ENCODE measurements at places on chromosomes 13 and 19.
A peak's percentile ranks its signal among the peaks of the same experiment; 100 is the strongest.

DNA sequence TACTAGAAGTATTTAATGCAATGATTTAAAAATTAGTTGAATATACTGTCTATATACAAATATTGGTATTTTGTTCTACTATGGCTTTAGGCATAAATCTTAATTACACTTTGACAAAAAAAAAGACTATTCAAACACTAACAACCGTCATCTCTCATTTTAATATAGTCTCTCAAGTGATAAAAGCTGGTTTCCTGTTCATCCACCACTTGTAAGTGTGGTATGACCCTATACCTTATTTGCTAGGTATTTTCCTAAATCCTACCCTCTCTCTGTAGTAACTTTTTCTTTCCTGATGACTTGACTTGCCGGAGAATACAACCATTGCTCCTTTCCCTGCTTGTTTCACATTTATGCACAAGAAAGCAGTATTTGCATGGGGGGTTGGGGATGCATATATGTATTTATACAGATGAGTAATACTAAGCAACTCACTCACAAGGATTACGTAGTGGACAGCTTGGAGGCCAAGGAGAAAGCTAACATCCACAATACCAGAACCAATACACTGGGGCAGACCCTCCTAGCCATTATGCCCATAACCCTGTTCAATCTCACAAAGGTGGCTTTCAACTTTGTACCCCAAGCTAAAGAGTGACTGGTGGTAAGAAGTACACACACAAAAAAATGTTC, 12.7 kb upstream of the EFNB2 start:
- DNase-seq = no peak

DNA sequence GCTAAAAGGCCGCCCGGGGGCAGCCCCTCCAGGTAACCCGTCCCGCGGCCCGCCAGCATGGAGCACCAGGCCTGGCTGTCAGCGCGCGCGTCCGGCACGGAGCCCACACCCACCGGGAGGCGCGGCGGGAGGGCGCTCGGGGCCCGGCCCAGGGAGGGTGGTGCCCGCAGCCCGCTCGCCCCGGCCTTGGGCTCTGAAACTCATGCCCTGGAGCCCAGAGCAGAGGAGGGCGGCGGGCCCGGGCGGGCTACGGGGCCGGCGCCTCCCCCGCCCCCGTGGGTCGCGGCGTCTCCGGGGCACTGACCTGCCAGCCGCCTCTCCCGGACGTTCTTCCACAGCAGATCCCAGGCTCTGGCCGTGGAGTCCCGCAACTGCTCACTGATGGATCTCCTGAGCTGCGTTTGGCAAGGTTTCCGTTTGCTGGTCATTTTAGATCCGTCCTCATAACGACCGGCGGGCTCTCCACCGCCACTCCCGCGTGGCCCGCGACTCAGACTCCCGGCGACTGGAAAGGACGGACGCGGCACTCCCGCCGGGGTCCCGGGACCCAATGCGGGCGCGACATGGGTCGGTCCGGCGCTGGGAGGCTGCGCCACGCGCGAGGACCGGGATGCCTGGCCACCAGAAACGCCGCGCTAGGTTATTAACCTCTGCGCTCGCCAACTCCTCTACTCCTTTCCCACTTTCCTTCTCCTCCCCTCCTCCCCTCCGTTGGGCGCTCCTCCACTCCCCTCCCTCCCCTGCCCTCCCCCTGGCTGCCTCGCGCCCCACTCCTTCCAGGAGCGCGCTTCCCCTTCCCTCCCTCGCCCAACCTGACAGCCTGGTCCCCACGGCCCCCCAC, 64.7 kb upstream of the STARD13 start:
- no peak for DNase-seq

DNA sequence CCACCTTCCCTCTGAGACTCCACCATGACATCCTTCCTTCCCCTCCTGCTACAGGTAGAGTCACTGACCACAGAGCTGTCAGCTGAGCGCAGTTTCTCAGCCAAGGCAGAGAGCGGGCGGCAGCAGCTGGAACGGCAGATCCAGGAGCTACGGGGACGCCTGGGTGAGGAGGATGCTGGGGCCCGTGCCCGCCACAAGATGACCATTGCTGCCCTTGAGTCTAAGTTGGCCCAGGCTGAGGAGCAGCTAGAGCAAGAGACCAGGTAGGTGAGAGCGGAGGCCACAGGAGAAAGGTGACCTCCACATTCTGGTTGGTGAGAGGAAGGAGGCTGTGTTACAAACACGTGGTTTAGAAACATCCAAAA, 27.6 kb downstream of the KCNC3 start:
- no peak for DNase-seq

GRCh38 chr13:36973621-36974295, 25.4 kb downstream of the ALG5 start:
- DNase-seq = no peak

DNA sequence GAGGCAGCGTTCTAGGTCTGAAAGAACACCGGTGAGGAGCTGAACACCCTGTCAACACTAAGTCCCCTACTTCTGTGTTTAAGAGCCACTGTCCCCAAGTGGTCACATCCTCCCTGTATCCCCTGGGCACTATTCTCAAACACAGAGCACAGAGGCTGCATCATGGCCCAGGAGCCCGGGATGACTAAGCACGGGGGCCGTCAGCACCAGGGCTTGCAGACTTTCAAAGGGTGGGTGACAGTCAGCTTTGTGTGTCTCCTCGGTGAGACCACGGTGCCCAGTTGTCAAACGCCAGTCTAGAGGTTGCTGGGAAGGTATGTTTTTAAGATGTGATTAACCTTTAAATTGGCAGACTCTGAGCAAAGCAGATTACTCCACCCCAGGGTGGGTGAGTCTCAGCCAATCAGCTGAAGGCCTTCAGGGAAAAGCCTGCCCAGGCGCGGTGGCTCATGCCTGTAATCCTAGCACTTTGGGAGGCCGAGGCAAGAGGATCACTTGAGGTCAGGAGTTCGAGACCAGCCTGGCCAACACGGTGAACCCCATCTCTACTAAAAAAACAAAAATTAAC, 8.0 kb downstream of the MAP2K2 start:
- no peak for DNase-seq

DNA sequence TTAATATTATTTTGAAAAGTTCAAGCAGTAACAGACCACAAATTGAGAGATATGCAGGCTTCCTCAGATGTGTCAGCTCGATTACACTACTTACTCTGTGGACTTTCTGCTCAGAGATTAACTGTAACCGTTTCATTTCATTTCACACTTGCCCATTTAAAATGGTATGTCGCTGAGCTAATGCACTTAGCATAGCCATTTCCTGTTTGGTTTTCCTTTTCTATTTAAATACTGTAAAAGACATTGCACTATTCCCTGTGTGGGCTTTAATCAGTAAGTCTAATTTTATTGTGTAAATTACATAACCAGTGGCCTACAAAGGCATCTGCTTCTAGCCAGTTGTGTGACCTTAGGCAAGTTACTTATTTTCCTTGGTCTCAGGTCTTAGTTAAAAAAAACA, 237.6 kb downstream of the LACC1 start:
- DNase-seq = no peak

DNA sequence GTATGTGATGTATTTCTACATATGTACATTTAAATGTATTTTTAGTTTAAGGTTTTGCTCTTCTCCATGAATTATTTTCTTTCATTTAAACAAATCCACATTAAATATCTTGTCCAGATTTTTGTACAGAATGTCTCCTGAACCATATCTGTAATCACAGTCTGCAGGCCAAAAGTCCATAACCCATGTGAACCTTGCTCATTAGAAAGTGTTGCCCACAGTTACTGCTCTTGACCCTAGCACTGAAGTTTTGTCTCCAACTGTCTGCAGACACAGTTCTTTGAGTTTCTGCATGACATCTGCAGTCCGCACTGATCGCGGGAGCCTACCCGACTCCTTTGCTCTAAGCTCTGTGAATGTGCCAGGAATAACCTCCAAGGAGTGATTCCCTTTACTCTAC, 626.2 kb upstream of the SLC10A2 start:
- DNase-seq = no peak

DNA sequence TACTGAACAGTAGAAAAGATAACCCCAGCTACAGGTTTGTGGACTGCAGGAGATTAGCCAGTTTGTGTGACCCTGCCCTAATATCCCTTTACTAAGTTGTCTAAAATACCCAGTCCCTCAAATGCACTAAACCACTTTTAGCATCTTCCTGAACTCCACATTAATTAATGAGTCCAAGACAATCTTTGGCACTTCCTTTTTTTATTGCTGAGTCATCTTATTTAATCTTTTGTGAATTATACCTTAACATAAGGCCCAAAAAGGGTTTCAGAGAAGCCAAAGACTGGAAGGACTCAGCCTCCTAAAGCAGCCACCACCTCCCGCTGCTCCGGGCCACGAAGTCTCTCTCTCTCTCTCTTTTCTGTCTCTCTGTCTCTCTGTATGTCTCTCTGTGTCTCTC, 48.8 kb upstream of the PDCD5 start:
- no peak for DNase-seq

GRCh38 chr13:31310786-31311185, 111.0 kb downstream of the B3GLCT start:
- DNase-seq = peak; percentile 90

GRCh38 chr13:29846475-29847256, 3.8 kb downstream of the UBL3 start:
- DNase-seq = no peak

- DNase-seq = peak; percentile 62
These were observed 1.2 kb downstream of the RABAC1 start for GRCh38 chr19:41957838-41958366.

- no peak for DNase-seq
These were observed 2.2 kb upstream of the TNFSF9 start for GRCh38 chr19:6528544-6529121.

DNA sequence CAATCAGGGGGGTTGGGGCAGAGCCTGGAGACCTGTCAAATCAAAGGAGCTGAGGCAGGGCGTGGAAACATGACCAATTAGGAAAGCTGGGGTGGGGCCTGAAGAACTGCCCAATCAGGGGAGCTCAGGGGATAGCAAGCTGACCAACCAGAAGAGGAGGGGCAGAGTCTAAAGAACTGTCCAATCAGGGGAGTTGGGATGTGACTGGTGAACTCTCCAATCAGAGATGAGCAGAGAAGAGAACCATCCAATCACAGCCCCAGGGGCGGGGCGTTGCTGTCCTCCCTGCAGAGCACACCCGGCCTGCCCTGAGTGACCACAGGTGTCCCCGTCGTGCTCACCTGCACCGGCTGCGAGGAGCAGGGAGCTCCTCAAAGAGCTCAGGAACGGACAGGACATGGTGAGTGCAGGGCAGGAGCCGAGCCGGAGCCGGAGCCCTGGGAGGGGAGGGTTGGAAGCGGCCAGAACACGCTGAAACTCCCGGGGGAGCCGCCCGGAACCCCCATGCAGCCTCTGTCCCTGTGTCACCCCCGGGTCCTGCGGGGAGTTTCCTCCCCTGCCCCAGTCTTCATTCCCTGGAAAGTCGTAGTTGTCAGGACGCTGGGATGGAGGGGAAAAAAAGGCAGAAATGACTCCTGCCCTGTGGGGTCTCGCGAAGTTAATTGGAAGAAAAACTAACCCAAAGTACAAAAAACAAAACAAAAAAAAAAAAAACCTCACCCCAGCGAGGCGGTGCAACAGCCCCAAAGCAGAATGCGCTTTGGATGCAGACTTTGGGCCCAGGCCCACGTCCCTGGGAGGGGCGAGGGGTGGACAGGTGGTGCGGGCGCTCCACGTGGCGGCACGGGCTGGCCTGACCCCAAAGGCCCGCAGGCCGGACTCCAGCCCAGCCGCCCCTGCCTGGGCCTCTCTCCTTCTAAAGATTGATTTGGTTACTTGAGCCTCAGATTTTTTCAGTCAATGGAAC, at the start of gene ZNF556:
TSS of gene ZNF556 (plus strand) at position 311 of the 967 bp plus-strand sequence. CDS start at position 398, 87 bp downstream.
- DNase-seq = no peak

- DNase-seq = no peak
These were observed 3.0 kb upstream of the SLC6A16 start for GRCh38 chr19:49327878-49328544.

GRCh38 chr19:5679289-5680083, 830 bp downstream of the MICOS13 start:
- no peak for DNase-seq

GRCh38 chr19:956766-957440, 27.2 kb upstream of the WDR18 start:
- DNase-seq = no peak

DNA sequence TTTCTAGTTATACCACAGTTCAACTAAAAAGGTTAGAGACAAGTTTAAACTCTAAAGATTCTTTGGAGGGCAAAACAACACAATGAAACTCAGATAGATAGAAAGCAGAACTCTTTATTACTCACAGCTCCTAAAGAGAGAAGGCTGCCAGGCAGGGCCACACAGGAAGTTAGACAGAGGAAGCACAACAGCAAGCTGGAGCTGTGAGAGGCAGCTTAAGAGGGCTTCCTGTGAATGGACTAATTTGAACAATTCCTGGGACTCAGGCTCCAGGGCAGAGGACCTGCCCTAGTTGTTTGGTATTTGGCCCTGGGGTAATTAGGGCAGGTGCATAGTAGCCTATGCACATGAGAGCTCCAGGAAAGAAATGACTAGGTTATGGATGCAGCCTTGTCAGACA, 803.6 kb downstream of the DIAPH3 start:
- no peak for DNase-seq

GRCh38 chr19:4409123-4409933, 6.9 kb downstream of the CHAF1A start:
- no peak for DNase-seq

- DNase-seq = no peak
These were observed 4.3 kb downstream of the FOSB start for GRCh38 chr19:45471931-45472562.

DNA sequence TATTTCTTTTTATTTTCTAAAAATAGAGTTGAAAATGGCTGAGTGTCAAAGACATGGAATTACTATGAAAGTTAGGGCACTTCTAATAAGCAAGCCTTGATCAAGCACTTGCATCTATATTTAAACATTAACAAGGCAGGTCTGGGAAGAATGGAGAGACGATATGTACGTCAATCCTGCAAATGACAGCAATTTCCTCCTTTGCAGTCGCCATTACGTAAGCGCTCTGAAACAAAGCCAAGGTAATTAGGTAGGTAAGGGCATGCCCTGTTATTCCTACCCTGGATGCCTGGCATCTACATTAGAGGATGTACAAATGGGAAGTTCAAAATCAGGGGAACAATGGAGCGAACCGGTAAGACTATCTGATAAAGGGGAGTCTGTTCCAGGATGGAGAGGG, 664.0 kb upstream of the ARGLU1 start:
- no peak for DNase-seq

GRCh38 chr19:45439190-45439568, 15.5 kb upstream of the ERCC1 start:
- no peak for DNase-seq

GRCh38 chr19:40691421-40692211, 1.2 kb upstream of the NUMBL start:
- no peak for DNase-seq

DNA sequence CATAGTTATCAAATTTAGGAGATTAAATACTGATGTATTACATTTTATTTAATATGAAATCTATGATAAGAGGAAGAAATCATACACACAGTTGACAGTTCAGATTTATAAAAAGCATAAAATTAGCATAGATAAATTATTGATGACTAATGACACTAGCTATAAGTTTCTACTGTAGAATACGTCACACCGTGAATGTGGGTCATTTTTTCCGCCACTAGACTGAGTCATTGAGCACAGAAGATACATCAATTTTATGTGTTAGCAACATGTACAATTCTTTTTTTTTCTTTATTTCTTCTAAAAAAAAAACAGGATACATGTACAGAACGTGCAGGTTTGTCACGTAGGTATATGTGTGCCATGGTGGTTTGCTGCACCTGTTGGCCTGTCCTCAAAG, 22.2 kb downstream of the AP2S1 start:
- DNase-seq = no peak

- peak; percentile 15 for DNase-seq
These were observed 117.7 kb upstream of the KLF12 start for GRCh38 chr13:74251778-74252519.
